ENCODE measurements at places on chromosomes 4 and X.

GRCh38 chr4:6716958-6717655 lies 1.1 kb downstream of the BLOC1S4 start:
- no peak for DNase-seq

- DNase-seq, result no peak
Observed at GRCh38 chrX:32744921-32745320, 466.4 kb downstream of the DMD start.

GRCh38 chrX:13153796-13154195 lies 109.4 kb upstream of the FAM9C start:
- no peak for DNase-seq

DNA sequence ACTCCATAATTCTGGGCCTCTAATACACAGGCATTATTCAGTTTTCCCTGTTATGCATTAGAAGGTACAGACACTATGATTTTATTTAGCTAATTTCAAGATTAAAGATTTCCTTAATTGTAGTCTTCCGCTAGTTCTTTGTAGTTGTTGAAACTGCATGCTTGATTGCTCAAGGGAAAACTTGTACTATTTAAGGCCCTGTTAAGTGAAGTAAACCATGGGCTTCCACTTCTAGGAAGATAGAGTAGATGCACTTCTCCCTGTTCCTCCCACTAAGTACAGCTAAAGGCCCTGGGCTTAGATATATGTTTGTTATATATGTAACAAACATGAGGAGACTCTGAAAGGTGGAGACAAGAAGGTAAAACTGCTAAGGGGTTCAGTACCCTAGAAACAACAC lies 215.8 kb upstream of the LEF1 start:
- no peak for DNase-seq

DNA sequence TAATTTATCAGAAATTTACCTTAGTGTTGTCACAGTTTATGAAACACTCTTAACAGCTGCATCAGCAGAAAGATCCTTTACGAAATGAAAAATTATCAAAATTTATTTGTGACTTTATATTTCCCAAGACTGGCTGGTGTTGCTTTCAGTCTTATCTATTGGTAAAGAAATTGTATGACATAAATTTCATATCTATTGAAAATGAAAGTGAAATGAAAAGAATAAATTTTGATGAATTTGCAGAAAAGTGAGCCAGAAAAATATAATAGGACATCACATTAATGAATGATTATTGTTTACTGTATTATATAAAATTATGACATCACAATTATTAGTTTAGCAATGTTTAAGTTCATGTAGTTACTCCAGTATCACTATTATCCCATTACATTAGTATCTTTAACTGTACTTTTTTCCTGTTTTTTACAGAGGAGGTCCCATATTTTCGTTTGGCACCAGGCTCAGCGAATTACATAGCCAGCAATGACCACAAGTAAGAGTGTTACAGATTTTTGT lies 13.2 kb upstream of the TMEM165 start:
- no peak for DNase-seq

- DNase-seq, result no peak
Observed at GRCh38 chrX:39652336-39652735, 445.4 kb downstream of the BCOR start.

GRCh38 chrX:49071877-49072711 lies 1.7 kb downstream of the PRAF2 start:
- DNase-seq, result no peak

- DNase-seq, result no peak
Observed at GRCh38 chr4:147760176-147760575, 28.3 kb downstream of the ARHGAP10 start.

- DNase-seq, result no peak
Observed at GRCh38 chr4:48065587-48066052, 49.0 kb downstream of the NIPAL1 start.

DNA sequence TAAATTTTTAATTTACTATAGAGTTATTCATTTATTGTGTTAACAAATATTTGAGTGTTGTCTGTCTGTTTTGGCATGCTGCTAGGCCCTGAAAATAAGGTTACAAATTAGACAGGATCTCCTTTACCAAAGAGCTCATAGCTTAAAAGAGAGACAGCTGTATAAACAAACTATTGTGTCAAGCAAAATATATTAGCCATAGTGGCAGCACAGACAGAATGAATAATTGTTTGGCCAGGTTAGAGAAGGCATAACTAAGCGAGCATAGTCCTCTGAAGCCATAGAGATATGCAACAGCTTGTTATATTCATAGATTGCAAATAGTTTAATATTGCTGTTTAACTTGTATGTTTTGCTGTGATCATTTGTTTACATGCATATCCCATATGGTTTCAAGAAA lies 66.7 kb upstream of the NDUFC1 start:
- no peak for DNase-seq

- DNase-seq, result no peak
Observed at GRCh38 chr4:94831607-94832006, 73.9 kb downstream of the BMPR1B start.

GRCh38 chr4:58658701-58659100 lies 1548.5 kb upstream of the IGFBP7 start:
- no peak for DNase-seq

- DNase-seq, result no peak
Observed at GRCh38 chr4:118857760-118858159, 21.8 kb upstream of the SEC24D start.

DNA sequence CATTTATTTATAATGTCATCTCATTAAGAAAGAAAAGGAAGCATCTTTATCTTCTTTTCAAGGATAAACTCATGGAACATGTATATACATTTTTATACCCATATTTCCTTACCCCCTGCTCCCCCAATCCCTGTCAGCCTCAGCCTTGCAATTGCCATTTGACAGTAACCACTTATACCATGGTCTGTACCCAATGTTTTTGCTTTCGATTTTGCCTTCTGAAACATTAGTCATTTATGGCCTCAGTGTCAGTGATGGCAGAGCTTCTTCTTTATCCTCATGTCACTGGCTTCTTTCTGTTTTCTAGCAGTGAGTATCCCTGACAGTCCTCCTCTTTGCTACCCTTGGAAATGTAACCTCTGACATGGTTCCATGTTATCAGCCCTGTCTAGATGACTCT lies 228.4 kb downstream of the SPRY1 start:
- no peak for DNase-seq

GRCh38 chr4:82611982-82612381 lies 50.2 kb upstream of the TMEM150C start:
- no peak for DNase-seq

- DNase-seq, result no peak
Observed at GRCh38 chr4:121299367-121299766, 81.5 kb downstream of the QRFPR start.

GRCh38 chr4:65538571-65538970 lies 131.7 kb downstream of the EPHA5 start:
- no peak for DNase-seq

DNA sequence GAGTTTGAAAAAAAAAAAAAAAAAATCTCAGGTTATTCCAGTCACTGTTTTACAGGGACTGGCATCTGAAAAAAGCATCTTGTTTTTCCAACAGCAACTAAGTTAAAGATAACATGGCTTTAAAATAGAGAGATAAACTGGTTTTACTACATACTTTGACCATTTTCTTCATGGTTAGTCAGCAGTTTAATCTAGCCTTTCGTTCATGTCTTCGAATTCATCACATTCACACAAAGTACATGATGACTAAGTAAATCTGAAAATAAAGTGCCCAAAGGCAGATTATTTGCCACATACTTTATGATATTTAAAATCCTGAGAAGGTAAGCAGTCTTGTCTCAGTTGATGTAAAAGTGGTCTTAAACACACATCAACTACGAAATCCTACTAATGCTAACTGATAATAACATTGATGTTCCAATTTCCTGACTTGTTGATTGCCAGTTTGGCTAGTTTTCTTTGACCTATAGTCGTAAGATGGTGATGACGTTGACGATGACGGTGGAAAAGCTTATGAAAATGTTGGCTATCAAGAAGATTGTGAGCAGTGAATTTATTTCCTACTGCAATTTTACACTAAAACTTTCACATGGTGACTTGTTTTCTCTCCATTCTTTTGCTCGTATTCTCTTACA lies 540.5 kb upstream of the BOD1L1 start:
- no peak for DNase-seq

GRCh38 chr4:45284400-45285085 lies 558.2 kb upstream of the GNPDA2 start:
- DNase-seq, result no peak

DNA sequence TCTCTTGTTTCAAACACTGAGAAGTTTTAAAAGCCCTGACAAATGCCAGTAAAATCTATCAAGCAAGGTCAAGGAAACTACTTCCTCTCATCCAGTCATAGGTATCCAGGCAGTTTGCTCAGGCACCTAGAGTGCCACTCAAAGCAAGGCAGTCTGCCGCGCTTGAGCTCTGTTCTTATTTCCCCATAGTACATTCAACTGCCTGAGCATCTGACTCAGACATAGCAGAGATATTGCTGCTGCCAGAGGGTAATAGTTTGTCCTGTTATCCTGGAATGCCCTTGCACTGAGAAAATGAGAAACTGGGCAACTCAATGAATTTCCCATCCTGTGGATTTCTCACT lies 16.1 kb upstream of the ATP8A1 start:
- no peak for DNase-seq

DNA sequence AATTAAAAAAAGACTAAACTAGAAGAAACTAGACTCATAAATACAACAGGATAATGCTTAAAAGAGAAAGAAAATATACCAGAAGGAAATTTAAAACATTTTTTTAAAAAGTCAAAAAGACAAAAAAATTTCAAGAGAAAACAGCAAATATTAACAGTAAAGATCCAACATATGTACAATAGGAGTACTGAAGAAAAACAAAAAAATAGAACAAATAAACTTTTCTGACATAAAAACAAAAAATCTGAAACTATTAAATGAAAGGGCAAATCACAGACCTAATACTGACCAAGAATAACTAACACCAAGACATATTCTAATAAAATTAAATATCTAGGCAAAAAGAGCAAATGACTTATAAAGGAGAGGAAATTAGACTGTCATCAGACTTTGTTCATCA lies 11.5 kb downstream of the DNAJB14 start:
- no peak for DNase-seq

- no peak for DNase-seq
Observed at GRCh38 chr4:25879587-25879986, 16.8 kb upstream of the SEL1L3 start.

- no peak for DNase-seq
Observed at GRCh38 chrX:45768666-45769236, 568.1 kb upstream of the DIPK2B start.

- no peak for DNase-seq
Observed at GRCh38 chr4:3770323-3771163, 4.4 kb downstream of the ADRA2C start.

DNA sequence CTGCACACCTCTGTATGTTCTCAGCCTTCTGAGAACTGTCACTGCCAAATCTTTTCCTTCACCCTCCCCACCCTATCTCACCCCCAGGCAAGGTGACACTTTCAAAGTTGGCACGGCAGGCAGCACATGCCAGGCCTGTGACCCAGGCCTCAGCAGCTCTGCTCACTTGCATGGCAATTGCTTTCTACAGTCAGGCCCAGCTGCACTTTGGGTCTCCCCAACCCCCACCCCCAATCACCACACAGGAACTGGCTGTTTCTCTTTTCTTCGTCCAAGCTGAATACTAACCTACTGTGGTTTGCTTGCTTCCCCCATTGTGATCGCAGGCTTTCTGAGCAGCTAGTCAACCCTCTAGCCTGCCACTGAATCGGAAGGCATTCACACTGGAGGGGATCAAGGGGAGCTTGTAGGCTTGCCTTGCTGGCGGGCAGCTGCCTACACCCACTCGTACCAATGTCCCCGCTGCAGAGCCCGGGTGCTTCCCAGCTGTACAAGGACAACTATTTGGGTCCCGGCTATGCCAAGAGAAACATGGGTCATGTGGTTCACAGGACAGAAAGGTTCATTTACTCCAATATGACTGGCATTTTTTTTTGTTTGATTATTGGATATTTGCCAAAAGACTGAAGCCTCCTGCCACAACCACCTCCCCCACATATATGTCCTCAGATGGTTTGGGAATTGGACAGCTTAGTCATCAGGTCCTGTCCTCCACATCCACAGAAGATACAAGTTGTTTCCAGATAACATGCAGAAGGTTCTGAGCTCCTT lies 28.1 kb downstream of the SLC25A43 start:
- no peak for DNase-seq
